ENCODE measurements at places on chromosomes 3 and 15.

DNA sequence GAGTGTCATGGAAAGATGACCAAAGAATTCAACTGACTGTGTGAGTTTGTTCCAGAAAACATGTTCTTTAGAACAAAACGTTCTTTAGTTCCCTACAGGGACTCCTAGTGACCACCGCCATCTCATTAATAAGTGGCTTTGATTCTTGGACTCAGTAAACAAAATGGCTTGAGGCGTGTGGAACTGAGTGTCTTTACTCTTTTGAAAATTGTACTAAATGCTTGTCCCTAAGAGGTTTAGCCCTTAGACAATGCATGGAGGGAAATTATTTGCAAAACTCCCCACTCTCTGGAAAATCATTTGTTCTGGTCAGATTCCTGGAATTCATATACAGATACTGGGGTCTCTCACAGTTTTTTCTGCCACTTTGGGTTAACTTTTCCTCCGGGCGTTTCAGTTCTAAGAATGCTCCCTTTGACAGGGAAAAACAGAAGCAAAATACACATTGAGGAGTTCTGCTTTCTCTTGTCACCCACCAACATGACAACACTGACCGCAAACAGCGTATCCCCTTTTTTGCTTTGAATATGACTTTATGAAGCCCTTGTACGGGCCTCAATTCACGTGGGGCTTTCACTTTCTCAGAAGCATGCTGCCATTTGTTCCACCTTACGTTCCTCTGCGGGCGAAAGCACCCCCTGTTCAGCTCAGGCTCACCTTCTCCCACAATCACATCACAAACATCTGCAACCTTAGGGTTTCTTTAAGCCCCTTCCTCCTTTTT lies 15.3 kb upstream of the NRROS start:
- no peak for DNase-seq

GRCh38 chr15:31268108-31268501 lies 58.5 kb upstream of the KLF13 start:
- no peak for DNase-seq

DNA sequence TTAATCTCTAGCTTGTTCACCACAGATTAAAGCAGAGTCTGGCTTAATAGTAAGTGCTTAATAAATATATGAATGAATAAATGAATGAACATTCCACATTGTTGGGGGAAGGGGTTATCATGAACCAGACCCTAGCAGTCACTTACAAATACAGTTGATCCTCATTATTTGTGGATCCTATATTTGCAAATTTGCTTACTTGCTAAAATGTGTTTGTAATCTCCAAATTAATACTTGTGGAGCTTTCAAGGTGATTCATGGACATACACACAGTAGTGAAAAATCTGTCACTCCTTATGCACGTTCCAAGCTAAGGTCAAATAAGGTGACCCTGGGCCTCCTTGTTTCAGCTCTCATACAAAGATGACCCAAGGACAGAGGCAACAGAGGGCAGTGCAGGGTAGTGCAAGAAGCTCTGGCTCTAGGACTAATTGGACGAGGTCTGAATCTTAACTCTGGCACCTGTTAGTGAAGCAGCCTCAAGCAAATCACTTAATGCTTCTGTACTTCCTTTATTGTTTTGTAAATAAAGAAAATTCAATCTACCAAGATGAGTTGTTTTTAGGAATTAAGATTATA lies 112.8 kb upstream of the C2CD4B start:
- no peak for DNase-seq

DNA sequence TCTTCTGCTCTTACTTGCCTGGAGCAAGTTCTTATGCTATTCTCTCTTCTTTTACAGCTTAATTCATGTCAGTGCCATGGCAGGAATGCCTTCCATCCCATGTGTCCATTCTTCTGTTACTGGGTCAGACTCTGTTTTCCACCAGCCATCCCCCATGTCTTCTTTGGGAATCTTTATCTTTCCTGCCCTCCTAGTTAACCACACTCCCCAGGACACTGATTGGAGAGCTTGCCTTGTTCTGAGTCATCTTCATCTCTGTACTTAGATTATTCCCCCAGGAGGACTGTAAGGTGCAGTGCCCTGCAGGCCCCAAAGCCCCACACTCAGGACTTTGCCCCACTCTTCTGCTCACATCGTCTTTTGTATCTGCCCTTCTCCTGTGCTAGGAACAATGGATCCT lies 3.6 kb downstream of the ABHD17C start:
- peak; percentile 30 for DNase-seq

DNA sequence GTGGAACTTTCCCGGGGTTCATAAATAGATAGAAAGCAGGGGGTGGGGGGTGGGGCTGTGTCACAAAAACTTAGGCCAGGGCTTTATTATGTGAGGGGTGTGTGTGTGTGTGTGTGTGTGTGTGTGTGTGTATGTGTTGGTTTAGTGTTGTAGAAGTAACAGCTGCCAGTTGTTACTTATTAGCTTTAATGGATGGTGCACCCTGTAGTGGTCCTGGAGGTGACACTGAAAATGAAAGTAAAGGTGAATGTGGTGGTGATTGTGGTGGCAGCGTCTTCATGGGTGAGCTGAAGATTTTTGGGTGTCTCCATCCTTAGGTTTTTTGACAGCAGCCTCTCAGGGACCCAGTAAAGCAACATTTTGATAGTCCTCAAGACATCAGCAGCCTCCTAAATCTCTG lies 449.9 kb downstream of the PDCD6IP start:
- no peak for DNase-seq

DNA sequence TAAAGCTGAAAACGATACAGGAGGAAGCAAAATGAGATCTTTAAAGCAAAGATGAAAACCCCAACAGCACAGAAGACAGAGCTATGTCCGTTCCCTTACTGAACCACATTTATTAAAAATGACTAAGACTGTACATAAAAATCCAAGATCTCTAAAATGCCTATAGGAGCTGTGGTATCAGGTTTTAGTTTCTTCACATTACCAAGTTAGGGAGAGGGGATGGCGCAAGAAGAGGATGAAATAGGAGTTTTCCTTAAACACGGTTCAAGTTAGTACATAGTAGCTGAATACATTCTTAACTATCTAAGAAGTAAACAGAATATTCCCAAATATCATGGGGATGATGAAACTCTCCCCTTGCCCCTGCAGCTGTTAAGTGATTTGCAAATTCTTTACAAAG lies 6.3 kb downstream of the EOMES start:
- DNase-seq, result no peak

GRCh38 chr3:117735481-117736101 lies 1026.0 kb downstream of the TUSC7 start:
- DNase-seq, result peak; percentile 75

GRCh38 chr3:12922306-12922705 lies 80.9 kb upstream of the RPL32 start:
- peak; percentile 21 for DNase-seq

DNA sequence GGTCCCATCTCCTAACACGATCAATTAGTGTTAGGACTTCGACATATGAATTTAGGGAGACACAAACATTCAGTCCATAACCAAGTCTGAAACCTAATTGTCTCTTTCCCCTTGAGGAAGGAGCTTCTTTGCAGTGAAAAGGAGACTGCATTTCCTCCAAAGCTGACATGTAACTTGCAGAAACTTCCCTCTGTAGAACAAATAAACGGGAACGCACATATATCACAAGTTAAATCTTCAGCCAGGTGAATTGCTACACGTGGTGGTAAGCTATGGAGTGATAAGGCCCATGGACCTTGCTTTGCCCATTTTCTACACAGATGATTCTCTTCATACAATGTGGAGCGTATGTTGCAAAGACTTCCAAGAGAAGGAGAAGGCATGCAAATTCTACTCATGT lies 47.1 kb upstream of the LIPC start:
- no peak for DNase-seq

GRCh38 chr3:77800893-77801292 lies 761.0 kb downstream of the ROBO2 start:
- DNase-seq, result no peak

GRCh38 chr15:70355275-70355795 lies 257.6 kb upstream of the TLE3 start:
- DNase-seq, result no peak
